ENCODE measurements at places on chromosomes 11 and 22.

DNA sequence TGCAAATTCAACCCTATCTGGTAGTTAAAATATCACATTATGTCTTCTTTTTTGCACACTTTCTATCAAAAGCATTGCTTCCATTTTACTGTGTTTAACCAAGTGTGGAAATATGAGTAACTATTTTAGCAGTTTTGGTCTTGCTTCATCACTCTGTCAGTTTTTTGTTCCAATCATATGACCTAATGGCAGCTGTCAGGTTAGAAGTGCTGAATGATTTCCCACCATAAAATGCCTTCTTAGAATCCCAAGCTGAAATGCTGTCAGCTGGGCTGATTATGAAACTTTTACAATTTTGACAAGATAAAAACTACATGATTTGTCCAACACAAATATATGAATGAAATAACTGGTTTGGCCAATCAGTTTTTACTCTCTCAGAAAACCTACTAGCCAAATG is 1654.6 kb upstream of the RAG2 start:
- DNase-seq = no peak

- DNase-seq = no peak
Measured at GRCh38 chr22:36222887-36223450, 16.4 kb downstream of the APOL2 start.

- DNase-seq = no peak
Measured at GRCh38 chr11:37072538-37073055, 474.6 kb upstream of the RAG2 start.

DNA sequence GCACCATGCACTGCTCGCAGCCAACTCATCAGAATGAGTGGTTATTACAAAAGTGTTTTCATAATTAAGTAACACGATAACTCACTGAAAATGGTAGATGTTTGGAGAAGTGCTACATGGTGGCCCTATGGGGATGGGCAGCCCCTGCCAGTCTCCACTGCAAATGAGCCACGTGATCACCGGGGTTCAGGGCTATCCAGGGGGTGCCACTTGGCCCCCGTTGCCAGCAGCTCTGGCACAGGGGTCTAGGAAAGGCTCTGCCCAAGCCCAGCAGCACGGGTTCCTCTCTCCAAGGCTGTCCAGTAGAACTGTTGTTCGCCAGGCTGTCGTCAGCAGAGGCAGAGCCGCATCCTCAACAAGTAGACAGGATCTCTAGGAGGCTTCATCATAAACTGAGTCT is 382.1 kb upstream of the B3GAT1 start:
- DNase-seq = no peak

- no peak for DNase-seq
Measured at GRCh38 chr11:75743711-75744563, 24.6 kb upstream of the DGAT2 start.

GRCh38 chr11:44309478-44310205 is at the start of gene ALX4:
Gene ALX4, minus strand, starts transcription at chr11:44310139. Its CDS starts 77 bp downstream, at chr11:44310062.
- DNase-seq = no peak

- DNase-seq = peak; percentile 22
Measured at GRCh38 chr22:32660292-32660691, 141.2 kb upstream of the TIMP3 start.

Measured in stimulated activated CD8-positive, alpha-beta memory T cell treated with anti-CD3 and anti-CD28 coated beads, Interleukin-4, amount 100 ng/mL, for 1 hour (primary cell).